CD14-positive monocyte (primary cell): ENCODE measurements at places on chromosomes 6 and 20.
A peak's percentile ranks its signal among the peaks of the same experiment; 100 is the strongest.

DNA sequence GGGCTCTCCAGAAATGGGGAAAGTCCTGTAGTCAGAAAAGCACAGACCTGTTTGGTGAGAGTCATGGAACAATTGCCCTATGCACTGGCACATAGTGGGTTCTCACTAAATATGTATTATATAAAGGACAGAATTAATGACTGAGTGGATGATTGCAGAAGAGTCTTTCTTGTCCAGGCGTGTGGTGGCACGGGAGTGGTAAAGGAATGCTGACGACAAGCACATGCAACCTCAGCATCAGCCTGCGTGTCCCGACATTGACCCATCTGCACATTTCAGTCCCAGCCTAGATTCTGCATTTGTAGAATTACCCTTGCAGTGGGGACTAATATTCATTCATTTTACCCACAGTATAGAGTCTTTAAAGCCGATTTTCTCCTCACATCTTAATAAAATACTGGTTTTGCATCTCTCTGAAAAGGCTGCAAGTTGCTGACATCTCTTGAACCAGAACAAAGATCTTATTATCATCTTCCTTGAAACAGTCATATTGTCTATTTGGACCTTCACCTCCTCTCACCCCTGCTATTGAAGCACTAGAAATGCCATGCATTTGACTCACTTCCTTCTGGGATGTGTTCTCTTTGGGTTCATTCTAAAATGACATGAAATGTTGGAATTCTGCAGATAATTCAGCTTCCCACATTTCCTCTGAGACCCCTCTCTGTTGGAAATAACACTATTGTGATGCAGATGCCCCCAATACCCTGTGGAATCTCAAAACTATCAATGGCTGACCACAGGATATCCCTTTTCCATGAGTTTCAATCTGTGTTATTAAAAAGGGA, 883.6 kb upstream of the FLRT3 start:
- DNase-seq: no peak

GRCh38 chr6:7249391-7249790, 63.6 kb downstream of the SSR1 start:
- DNase-seq: no peak

DNA sequence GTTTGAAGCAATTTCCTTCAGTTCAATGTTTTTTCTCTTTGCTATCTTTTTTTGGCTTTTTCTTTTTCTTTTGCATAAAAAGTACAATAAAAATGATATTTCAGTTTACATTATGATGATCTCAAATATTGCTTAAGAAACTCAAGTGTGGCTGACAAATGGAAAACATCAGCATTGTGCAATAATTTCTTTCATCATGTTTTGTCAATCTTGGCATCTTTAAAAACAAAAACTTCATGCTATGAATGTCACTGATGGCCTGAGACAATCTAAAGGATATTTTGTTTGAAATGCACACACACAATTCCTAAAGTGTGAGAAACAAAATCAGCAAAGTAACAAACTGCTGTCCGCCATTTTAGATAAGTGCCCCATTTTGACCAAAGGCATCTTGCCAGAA, 13.9 kb upstream of the MTCL3 start:
- DNase-seq: peak; percentile 56

GRCh38 chr20:33696448-33696847, 10.3 kb upstream of the E2F1 start:
- DNase-seq: no peak

GRCh38 chr20:63320616-63321147, 27.7 kb downstream of the COL20A1 start:
- DNase-seq: no peak

DNA sequence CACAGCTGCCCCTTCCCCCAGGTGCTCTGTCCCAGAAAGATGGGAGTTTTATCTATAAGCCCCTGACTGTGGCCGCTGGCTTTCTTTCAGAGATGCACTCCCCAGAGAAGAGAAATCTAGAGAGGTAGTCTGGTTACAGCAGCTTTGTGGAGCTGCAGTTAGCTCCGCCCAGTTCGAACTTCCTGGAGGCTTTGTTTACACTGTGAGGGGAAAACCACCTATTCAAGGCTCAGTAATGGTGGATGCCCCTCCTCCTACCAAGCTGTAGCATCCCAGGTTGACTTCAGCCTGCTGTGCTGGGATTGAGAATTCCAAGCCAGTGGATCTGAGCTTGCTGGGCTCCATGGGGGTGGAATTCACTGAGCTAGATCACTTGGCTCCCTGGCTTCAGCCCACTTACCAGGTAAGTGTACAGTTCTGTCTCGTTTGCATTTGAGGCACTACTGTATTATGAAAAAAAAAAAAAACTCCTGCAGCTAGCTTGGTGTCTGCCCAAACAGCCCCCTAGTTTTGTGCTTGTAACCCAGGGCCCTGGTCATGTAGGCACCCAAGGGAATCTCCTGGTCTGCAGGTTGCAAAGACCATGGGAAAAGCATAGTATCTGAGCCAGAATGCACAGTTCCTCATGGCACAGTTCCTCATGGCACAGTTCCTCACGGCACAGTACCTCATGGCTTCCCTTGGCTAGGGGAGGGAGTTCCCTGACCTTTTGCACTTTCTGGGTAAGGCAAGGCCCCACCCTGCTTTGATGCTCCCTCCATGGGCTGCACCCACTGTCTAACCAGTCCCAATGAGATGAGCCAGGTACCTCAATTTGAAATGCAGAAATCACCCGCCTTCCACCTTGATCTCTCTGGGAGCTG, 275.0 kb downstream of the CENPW start:
- no peak for DNase-seq

GRCh38 chr6:36969240-36969691, 14.7 kb downstream of the PI16 start:
- DNase-seq: no peak

GRCh38 chr6:107110200-107110599, 5.1 kb downstream of the BEND3 start:
- no peak for DNase-seq

- no peak for DNase-seq
These were observed 19.4 kb downstream of the PFDN4 start for GRCh38 chr20:54227241-54227640.

GRCh38 chr6:148332088-148332487, 10.6 kb upstream of the SASH1 start:
- DNase-seq: no peak

GRCh38 chr6:52640916-52641315, 30.0 kb upstream of the TMEM14A start:
- DNase-seq: no peak

GRCh38 chr6:123316733-123317323, 319.9 kb downstream of the TRDN start:
- peak; percentile 3 for DNase-seq

- no peak for DNase-seq
These were observed 118.3 kb downstream of the KHDRBS2 start for GRCh38 chr6:62167736-62168135.

- no peak for DNase-seq
These were observed at the start of gene MATN4 for GRCh38 chr20:45308117-45308778. Gene MATN4, minus strand, starts transcription at chr20:45308299. Its CDS starts 2,717 bp downstream, at chr20:45305582.

DNA sequence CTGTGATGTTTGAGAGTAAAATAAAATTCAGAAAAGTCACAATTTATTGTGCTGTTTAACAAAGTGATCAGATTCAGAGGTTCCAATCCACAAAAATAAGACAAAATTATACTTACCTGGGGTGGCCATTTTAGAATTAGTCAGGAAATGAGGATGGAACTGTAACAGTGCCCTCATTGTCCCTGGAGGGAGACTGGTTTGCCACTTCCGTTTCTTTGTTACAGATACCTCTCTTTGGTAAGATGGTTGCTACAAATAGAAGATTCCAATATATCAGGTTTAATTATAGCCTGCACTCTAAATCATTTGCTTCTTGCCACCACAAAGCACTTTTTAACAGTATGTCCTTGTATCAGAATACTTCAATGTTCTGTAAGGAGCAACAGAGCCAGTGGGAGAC, 95.6 kb downstream of the CTNNBL1 start:
- no peak for DNase-seq

DNA sequence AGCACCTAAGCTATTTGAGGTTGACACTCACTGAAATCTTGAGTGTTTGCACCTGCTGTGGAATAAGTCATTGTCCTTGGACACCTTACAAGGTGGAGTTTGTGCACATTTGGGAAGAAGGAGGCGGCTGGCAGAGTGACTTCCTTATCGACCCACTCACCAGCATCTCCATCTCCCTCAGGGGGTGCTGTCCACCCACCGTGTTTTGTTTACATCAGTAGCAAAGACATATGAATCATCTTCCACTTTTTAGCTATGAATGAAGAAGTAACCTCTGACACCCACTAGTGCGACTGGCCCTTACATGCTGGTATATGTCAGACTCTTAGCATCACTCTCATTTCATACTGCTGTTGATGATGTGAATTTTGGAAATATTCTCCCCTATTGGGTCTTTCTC, 119.5 kb upstream of the SGK1 start:
- peak; percentile 93 for DNase-seq

- DNase-seq: no peak
These were observed 176.4 kb upstream of the MYLIP start for GRCh38 chr6:15952231-15953151.

GRCh38 chr6:2213086-2213485, 32.3 kb downstream of the GMDS start:
- no peak for DNase-seq
